ENCODE measurements at places on chromosomes 12 and 14.

DNA sequence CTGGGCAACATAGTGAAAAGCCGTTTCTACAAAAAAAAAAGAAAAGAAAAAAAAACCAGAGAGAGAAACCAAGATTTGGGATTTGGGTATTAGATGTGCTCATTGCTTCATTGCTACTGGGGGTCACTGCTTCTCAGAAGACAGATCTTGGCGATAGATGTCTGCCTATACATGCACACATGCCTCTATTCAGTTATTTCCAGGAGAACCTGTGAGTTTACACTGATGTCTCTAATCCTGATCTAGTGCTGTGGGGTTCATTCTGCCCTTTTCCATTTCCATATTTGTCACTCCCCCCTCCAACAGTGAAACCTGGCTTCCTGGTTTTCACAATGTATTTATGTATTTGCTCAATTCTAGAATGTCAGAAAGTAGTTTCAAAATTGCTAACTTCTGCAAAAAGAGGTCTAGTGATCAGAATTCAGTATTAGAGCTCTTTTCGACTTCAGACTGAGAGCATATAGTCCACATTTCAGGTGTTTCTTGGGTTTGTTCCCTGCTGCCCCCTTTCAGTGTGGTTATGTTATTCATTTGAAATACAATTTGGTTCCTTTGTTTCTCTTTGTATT is 111.0 kb downstream of the SLC25A47 start:
- DNase-seq, result no peak
- H3K27ac ChIP-seq, result no peak overlapping the region
- no peaks in the 10 kb centered on the region for H3K36me3 ChIP-seq
- H3K27me3 ChIP-seq, result no peaks in the 10 kb centered on the region
- H3K4me1 ChIP-seq, result no peaks in the 10 kb centered on the region

GRCh38 chr12:95316798-95317197 is 99.2 kb downstream of the VEZT start:
- no peak for DNase-seq
- H3K4me3 ChIP-seq, result no peak overlapping the region
- H3K27ac ChIP-seq, result no peak overlapping the region
- H3K36me3 ChIP-seq, result no peaks in the 10 kb centered on the region
- no peaks in the 10 kb centered on the region for H3K27me3 ChIP-seq

- no peak overlapping the region for H3K27ac ChIP-seq
- no peak overlapping the region for H3K4me3 ChIP-seq
- no peaks in the 10 kb centered on the region for H3K4me1 ChIP-seq
- H3K27me3 ChIP-seq, result no peaks in the 10 kb centered on the region
- DNase-seq, result no peak
Observed at GRCh38 chr12:109504068-109504467, 26.6 kb downstream of the UBE3B start.

GRCh38 chr12:128267651-128268378 is 845 bp downstream of the TMEM132C start:
- no peaks in the 10 kb centered on the region for H3K4me1 ChIP-seq
- no peaks in the 10 kb centered on the region for H3K27me3 ChIP-seq
- DNase-seq, result no peak
- H3K27ac ChIP-seq, result no peak overlapping the region
- H3K36me3 ChIP-seq, result no peaks in the 10 kb centered on the region
- H3K4me3 ChIP-seq, result peak overlapping the region; percentile 49

Measured in breast epithelium (tissue), 4 donors.